ENCODE measurements at places on chromosomes 13 and 19. TPM values are rescaled to one million over a fixed set of nuclear protein-coding genes. Genes with fewer than 3 reads are reported as not detected.

B3GNT8 gene
- 0.10 TPM for total RNA-seq

ZNF681 gene
- 2.0 TPM for total RNA-seq

ZNF525 gene
- total RNA-seq: 23.4 TPM

RDH8 gene
- not detected for total RNA-seq

FFAR2 gene
- total RNA-seq: not detected

- no peak for DNase-seq
Measured at GRCh38 chr13:60075850-60076249, 87.9 kb downstream of the DIAPH3 start.

DNA sequence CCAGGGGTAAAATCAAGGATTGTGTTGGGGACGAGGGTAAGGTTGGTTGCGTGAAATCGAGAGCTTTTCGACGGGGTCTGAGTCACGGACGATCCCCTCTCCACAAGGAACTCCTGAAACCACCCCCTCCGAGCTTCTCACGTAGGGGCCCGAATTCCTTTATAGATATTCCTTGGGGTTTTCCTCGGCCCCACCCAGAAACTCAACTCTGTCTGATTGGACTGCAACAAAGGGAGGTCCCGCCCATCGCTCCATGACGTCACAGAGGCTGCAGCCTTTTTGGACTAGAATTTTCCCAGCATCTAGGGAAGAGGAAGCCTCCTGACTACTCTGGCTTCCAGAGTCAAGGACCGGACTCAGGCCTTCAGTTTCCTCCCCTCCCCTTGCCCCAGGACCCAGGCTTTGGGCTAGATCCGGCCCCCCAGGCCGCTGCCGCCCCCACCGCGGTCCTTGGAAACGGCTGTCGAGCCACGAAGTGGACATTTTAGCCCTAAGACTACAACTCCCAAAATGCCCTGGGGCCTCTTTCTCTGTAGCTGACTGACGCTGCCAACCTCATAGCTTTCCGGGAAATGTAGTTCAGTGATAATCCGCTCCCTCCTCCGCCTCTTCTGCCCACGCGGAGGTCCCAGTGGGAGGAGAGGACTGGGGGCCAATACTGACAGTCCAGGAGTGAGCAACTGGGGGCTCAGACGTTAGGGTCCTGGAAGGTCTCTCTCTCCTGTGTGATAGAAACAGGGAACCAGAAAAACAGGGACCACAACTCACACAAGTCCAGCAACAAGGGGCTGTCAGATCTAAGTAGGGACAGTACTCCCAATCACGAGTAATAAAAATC is at the start of gene IZUMO1:
IZUMO1 (minus strand) TSS at position 172 of the 838 bp plus-strand sequence. CDS start 1,050 bp downstream, outside the sequence.
- DNase-seq: peak; percentile 48

GRCh38 chr19:35216833-35217648 is 11.5 kb downstream of the FAM187B start:
- DNase-seq: no peak

DNA sequence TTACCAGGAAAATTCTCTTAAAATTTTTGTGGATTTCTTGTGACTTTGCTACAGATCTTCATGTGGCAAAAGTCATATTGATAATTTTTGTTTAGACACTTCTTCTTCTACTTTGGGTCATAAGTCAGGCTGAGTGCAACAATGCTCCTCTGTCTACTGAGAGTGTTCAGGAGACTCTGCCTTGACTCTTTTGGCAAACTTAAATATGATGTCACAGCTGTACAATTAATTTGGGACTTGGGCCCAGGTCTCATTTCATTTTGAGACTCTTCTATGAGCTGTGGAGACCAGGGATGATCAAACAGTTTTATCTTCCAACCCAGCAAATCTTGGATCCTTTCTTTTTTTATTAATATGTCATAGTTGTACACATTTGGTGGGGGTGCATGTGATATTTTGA is 19.7 kb upstream of the IPO5 start:
- DNase-seq: no peak

- DNase-seq: no peak
Measured at GRCh38 chr13:110652764-110653163, 37.4 kb downstream of the NAXD start.

DNA sequence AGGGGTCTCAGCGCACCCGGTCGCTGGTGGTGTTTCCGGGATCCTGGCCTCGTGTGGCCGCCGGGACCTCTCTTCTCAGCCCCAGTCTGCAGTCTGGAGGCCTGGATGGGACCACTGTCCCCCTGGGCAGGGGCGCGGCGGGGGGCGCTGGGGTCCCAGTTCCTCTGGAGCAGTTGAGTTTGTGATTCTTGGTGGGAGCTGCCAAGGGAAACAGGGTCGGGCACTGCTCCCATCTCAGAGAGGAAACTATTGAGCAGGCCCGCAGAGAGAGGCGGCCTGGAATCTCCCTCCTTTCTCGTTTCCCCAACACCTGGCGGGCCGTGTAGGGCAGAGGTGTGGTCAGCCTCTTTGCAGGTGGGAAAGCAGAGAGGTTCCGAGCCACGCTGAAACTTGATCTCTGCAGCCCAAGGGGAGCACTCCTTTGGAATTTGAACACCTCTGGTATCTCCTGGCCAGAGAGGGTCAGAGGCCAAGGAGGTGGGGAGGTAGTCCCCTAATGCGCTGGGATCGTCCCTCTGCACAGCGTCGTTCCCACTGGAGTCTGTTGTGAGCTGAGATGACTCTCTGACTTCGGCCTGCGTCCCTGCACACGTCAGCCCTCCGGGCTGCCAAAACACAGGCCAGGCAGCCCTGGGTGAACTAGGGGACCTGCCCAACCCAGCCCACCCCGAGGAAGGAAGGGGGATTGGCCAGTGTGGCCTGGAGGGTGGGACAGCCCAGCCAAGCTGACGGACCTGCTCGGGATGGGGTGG is 741 bp downstream of the PLEKHF1 start:
- no peak for DNase-seq

- DNase-seq: no peak
Measured at GRCh38 chr13:66520511-66521355, 709.4 kb downstream of the PCDH9 start.

DNA sequence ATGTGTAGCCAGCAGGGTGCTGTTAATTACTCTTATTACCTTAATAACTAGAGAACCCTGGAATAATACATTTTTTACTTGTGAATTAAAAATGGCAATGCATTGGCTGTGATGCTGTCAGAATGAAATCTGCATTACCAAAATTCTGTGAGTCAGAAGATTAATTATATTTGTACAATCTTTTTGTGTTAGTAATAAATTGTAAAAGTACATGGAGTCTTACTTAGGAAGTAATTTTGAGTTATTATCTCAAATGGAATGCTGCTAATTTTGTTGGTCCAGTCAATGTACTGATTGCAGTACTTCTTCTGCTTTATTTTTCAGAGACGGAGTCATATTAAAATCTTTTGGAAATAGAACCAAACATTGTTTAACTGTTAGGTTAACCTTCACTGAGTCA is 152.0 kb upstream of the SLC10A2 start:
- DNase-seq: no peak

DNA sequence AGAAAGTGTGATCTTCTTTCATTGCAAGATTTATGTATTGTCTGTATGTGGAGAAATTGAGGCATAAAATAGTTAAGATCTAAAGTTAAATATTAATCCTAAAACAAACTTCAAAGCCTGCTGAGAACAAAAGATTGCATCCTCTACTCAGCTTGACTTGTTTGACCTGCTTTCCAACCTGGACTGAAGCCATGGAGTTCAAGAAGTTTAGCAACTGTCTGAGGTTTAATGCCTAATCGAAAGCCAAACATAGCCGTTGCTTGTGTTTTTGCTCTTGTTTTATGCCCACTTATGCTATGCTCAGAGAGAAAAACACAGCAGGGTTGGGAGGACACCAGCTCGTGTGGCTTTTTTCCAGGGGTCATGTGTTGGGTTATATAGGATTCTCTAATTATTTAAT is 135.6 kb downstream of the NUFIP1 start:
- DNase-seq: no peak

Data from Panc1 (cell line).